ENCODE measurements at places on chromosomes 6 and 20.

DNA sequence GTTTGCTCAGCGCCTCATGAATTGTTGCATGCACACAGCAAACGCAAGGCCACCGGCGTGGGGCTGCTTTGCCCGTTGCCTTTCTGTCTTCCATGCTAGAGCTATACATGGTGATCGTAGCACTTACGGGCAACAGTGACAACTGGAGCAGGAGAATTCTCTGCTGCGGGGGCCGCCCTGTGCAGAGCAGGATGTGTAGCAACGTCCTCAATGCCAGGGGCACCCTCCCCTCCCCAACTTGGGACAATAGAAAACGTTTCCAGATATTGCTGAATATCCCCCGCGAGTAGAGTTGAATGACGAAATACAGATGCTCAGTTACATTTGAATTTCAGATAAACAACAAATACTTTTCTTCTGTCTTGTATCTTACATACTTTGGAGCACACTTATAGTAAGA, 198.7 kb downstream of the TFAP2C start:
- DNase-seq, result no peak

DNA sequence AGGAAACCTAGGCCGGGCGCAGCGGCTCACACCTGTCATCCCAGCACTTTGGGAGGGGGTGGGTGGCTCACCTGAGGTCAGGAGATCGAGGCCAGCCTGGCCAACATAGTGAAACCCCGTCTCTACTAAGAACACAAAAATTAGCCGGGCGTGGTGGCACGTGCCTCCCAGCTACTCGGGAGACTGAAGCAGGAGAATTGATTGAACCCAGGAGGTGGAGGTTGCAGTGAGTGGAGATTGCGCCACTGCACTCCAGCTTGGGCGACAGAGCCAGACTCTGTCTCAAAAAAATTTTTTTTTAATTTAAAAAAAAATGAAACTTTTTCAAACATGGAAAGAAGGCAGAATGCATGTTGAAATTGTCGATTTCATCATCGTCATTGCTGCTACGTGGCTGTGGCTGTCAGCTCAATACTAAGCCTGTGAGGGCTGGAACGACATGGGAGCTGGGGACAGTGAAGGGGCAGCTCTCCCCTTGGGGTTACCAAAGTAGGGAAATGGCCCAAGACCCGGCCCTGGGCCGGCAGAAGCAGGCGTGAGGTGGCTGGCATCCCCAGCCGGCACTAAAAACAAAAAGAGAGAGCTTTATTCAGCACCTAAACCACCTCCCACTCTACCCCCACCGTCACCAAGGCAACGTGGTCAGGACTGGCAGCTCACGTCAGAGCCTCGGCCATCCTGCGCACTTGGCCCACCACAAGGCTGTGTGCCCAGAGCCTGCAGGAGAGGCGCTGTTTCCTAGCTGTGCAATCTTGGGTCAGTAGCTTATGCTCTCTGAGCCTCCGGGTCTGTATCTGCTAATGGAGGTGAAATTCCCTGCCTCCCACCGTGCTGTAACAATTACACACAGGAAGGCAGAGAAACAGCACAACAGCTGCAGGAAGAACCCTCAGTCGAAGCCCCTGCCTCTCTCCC, 30.8 kb downstream of the AGPAT4 start:
- DNase-seq, result peak; percentile 65

DNA sequence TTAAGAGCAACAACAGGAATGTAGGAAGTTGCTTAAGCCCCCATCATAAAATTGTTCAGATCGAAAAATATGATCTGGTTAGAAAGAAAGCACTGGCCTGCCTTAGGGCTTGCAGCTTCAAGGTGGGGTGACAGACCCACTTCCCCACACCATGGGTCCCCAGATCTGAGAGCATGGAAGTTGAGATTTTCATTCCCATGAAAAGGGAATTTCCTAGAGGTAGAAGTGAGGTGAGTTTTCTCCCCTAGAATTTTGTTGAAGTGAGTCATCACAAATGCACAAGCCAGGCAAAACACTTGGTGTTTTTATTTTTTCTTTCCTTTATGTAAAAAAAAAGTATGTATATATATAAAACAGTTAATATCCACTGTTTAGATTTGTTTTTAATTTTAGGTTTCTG, 213.6 kb upstream of the SUPT3H start:
- DNase-seq, result no peak

GRCh38 chr6:130269969-130270635, 47.4 kb upstream of the SAMD3 start:
- no peak for DNase-seq

DNA sequence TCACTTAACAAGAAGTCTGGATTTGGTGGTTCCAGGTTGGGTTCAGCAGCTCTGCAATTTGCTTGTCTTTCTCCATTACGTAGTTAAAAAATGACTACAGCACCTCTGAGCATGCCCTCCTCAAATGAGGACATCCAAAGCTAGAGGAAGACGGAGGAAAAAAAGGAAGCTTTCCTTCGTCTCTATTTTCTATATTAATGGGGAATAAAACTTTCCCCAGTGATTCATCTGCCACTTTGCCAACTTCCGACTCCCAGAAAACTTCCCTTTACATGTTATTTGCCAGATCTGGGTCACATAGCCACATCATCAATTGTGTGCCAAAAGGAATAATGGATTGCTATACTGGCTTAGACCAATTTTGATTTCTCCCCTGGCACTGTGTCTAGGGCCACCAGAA, 69.5 kb downstream of the ZFAND3 start:
- DNase-seq, result no peak

GRCh38 chr6:100796049-100796823, 84.9 kb downstream of the ASCC3 start:
- no peak for DNase-seq

DNA sequence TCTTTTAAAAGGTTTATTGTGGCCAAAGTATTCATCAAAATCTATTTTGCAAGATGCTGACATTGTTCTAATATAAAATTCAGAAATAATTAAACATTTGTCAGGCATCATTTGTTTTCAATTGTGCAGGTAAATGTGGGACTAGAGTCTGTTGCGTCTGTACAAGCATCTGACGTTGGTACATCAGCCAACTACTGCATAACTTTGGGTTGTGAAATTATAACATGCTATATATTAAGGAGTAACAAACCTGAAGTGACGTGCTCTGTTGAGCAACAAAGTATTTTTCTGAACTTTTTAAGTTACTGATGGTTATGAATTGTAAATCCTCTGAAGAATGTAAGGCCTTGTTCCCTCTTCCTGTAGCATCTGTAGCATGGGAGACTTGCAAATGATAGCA, 66.0 kb downstream of the RNF182 start:
- no peak for DNase-seq

DNA sequence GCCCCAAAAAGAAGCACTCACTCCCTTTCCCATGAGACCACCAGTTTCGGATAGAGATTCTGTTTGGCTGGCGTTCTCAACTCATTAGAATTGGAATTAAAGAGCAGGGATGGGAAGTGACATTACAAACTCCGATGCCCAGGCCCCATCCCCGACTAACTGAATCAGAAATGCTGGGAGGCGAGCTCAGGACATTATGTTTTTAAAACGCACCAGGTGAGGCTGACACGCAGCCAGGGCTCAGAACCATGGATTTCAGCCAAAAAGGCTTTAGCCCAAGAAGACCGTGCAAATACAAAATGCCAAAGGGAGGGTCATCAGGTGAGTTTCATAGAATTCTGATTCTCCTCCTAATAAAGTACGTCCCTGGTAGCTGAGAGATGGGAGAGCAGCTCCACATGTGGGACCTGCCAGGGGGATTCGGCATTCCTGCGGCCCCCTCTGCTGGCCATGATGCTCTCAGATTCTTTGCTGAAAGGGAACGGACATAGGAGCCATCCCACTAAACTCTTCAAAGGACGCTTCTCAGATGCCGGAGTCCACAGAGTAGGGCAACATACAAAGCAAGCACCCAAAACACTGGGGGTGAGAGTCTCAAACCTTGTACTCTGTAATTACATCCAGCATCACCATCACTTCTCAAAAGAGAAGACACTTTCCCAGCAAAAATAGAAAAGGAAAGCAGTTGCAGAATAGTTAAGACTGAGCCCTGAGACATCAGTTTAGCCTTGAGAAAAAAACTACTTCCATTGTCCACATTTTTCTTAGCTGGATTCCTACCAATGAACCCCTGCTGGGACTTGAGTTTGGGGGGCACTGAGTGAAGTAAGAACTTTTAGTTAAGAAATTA, 205.2 kb downstream of the BMP7 start:
- no peak for DNase-seq

GRCh38 chr6:113496166-113496565, 361.0 kb upstream of the MARCKS start:
- no peak for DNase-seq

DNA sequence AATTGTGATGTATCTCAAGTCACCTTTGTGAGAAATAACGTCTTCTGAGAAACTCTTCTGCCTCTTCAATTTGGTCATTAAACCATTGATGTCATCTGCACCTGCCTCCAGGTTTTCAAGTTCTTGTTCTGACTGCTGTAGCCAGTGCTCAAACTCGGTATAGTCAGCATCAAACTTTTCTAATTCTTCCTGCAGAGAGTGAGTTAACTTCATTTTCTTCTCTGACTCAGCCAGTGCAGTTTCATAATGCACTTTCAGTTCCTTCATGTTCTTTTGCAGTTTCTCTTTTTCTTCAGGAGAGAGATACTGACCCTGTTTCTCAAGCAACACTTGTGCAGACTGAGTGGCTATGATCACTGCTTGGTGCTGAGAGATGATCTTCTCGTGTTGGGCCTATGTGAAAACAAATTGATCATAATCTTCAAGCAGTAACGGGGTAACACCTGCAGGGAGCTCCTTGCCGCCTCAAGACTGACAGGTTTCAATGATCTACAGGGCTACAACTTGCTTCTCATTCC, 48.8 kb downstream of the DST start:
- DNase-seq, result peak; percentile 6

Measured in CD4-positive, alpha-beta T cell treated with Interleukin-4 for 4 hours (primary cell).